ENCODE measurements at places on chromosomes 5 and 9. TPM values are rescaled to one million over a fixed set of nuclear protein-coding genes. Genes with fewer than 3 reads are reported as not detected.

DNA sequence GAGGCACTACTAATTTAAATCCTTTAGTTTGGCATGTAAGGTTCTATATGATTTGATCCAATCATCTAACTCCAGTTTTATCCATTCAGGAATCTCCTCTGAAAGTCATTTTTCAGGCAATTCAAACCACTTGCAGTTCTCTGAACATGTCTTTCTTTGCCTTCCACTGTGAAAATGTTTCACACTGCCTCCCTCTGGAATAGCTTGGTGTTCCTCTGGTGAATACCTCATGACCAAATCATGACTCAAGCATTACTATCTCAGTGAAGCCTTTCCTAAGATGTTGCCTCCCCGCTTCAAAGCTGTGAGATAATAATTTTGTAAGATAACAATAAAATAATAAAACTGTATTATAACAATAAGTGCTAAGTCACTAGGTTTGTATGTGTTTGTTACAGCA lies 981.1 kb downstream of the DTWD2 start:
- no peak for DNase-seq

Gene PCDHGB3
- total RNA-seq = 1.1 TPM

DNA sequence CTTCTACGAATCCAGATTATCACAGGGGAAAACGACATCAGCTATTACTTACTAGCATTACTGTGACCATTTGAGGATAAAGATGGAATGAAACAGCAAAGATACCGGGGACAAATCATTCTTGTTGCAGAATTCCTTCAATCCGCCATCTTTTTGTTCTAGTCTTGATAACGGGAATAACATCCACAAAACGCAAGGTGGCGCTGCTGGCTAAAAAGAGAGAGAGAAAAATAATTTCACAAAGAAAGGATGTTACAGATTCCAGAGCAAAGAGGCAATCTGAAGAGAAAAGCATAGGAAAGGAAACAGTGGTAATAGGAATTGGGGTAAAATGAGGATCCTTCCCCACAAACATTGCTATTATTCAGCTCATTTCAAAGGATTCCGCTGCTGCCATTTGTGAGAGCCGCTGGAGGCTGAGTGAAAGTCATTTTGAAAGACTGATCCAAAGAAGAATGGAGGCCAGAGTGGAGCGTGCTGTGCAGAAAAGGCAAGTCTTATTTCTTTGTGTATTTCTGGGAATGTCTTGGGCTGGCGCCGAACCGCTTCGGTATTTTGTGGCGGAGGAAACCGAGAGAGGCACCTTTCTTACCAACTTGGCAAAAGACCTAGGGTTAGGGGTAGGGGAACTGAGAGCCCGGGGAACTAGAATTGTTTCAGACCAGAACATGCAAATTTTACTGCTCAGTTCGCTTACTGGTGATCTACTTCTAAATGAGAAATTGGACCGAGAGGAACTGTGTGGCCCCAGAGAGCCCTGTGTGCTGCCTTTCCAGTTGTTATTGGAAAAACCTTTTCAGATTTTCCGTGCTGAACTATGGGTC lies at the start of gene PCDHB7:
Gene PCDHB7, plus strand, starts transcription at position 264 of the 824 bp plus-strand sequence. Its CDS starts 192 bp downstream, at position 456.
- no peak for DNase-seq

DNA sequence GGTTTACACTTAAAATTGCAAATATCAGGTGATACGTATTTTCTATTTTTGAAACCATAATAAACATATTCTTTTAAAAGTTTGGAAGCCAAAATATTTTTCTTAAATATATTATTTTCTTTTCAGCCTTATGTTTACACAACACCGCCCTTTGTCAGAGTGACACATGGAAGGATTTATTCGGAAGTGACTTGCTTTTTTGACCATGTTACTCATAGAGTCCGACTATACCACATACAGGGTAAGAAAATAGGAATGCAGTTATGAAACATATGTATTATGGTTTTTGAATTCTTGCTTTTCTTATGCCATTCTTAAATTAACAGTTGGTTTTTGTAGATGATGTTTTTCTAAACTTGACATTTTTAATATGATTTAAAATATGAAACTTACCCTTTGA lies 133.9 kb downstream of the MAN2A1 start:
- DNase-seq = no peak

DNA sequence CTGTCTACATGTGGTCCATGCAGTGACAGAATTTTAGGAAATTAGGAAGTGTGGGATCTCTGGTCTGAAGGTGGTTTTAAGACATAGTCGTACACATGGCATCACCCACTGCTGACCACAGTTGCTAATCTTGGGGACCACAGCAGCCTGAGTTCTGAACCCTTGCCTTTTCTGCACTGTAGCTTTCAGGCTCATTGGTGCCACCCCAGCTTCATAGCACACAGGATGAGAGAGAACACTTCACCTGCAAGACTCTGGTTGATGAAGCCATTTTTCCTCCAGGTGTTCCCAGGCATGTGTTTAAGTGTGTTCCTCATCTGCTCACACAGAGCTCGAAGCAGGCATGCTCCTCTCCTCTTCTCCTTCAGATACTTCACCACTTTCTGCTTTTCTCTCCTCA lies 68.2 kb upstream of the S1PR3 start:
- no peak for DNase-seq

DNA sequence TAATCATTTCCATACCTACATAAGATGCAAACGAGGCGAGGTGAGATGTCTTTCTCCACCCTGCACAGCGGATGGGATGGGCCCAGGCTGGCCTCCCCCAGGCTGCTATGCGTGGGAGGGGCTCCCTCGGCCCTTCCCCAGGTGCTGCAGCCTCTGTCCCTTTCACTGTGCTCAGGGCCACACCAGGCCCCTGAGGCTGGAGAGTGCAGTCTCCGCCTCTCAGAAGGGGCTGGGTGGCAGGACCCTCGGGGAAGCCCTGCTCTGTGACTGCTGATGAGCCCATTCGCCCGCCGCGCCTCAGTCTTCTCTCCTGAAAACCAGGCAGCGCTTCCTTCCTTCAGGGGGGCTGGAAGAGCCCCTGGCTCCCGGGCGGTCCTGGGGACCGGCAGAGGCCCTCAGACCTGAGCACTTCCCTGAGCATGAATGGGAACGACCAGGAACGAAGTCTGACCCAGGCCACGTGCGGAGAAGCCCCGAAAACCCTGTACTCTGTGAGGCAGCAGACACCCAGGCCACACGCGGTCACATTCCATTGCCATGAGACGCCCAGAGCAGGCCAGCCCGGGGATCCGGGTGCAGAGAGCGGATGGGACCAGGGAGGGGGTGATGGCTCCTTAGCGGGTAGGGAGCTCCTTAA lies 21.9 kb upstream of the NOTCH1 start:
- no peak for DNase-seq

Gene FGD3
- 0.58 TPM for total RNA-seq

DNA sequence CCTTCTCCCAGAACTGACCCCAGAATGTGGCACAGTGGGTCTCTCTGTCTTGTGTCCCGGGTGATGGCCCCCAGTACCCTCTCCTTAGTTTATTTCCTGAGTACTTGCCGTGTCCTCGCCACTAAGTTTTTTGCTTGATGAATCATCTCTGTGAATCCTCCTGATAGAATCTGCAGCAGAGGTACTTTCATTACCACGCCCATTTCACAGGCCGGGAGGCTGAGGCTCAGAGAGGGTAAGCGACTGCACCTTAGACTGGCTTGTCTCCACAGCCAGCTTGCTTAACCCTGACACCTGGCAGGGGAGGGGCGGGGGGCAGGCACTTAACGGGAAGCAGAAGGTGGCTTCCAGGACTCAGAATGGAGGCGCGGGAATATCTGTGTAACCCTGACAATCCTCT lies 7.9 kb upstream of the IER5L start:
- DNase-seq = no peak

GRCh38 chr9:95370064-95370463 lies 52.6 kb upstream of the FANCC start:
- no peak for DNase-seq

Gene GLRA1
- not detected for total RNA-seq

GRCh38 chr5:132074772-132075718 lies 1.5 kb downstream of the CSF2 start:
- DNase-seq = no peak

GRCh38 chr9:109320331-109320741 lies 523 bp downstream of the EPB41L4B start:
- DNase-seq = no peak

Gene FOXD4
- total RNA-seq = 0.07 TPM

DNA sequence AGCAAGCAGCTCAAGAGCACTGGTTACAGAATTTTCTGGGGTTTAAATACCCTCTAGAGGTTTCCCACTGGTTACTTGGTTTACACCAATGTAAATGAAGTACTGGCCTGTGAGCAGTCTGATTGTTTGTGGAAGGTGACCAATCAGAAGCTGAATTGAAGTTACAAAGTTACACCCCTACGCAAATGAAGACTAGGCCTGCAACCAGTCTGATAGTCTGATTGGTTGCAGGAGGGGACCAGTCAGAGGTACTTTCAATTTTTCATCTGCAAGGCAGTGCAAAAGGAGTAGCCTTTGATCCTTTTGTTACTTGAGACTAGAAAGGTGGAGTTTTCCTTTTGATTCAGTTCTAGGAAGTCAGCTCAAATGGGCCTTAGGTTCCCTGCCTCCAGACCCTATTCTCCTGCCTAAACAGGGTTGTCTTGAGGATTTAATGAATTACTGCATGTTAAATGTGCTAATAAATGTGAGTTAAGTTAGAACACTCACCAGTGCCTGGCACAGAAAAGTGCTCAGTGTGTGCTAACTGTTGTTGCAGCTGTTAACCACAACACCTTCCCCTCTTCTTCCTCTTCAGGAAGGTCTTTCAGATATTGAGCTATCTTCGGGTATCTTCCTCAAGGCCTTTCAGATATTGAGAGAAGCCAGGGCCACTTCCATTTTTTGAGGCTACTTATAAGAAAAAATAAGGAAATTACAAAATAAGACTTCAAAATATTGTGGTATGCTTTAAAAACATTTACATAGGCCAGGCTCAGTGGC lies 32.1 kb upstream of the CLINT1 start:
- no peak for DNase-seq

DNA sequence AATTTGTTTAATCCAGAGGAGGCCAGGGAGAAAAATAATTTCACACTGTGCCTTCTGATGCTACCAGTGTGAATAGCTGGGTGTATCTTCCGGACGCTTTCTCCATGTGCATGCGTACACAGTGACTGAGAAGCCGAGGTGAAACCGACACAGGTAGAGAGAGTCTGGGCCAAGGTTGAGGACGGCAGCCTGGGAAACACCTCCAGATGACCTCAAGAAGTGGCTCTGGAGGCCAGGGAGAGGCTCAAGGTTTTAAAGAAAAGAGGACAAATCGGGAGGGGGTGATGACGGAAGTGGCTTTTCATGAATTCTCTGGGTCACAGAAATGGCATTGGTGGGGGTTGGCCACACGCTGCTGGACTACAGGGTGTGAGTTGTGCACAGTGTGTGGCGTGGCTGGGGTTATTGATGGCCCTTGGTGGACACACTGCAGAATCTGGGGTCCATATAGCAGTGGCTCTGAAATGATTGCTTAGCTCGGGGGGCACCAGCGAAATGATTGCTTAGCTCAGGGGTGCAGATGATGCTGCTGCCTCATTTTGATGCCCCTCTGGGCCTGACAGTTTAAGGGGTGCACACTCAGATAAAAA lies 34.1 kb upstream of the LRRC14B start:
- DNase-seq = no peak
